Hindlimb muscle (tissue), 1 donor: ENCODE measurements at places on chromosomes 6 and 20.

GRCh38 chr6:129499843-129500219, 210.1 kb downstream of the ARHGAP18 start:
- no peak for DNase-seq

DNA sequence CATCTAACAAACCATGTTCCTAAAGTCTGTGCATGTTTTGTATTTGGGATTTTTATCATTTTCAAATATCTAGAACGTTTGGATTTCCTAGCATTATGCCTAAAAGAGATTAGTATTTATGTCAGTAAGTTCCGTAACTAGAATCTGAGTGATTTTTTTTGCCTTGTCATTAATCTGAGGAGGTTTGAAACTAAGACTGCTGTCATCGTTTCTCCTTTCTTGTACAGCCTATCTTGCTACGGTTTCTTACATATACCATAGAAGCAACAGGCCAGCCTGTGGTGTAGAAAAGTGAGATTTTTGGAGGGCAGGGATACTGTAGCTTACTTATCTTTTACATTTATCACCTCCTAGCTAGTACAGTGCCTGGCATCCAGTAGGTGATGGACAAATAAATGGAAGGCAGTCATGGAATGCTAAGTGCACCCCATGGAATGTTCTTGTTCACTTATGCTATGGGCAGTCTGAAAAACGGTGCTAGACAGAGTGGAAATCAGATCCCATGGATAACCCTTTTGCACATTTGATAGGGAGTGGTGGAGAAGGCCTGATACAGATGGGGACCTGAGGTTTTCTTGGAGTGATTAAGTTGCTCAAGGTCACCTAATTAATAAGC, 93.9 kb downstream of the ARID1B start:
- DNase-seq = no peak

GRCh38 chr6:26478985-26479278, 21.2 kb upstream of the BTN1A1 start:
- DNase-seq = no peak

GRCh38 chr6:9316831-9317230, 881.5 kb upstream of the SLC35B3 start:
- no peak for DNase-seq

DNA sequence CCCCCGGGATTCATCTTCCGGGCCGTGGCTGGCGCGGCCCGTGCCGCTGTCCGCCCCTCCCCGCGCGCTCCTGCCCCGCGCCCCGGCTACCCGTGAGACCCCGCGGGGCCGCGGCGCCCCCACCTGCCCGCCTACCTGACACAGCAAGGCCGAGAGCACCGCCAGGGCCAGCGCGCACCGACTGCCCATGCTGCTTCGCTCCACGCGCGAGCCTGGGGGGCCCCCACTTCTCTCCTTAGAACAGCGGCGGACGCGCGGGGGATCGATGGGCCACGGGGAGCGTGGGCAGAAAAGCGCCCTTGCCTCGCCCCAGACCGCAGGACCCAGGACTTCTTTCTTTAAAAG, 955 bp downstream of the DLL1 start:
- DNase-seq = no peak
